ENCODE measurements at places on chromosomes 7 and 10.

GRCh38 chr7:33678569-33679335 lies 226.6 kb upstream of the BMPER start:
- DNase-seq: no peak

DNA sequence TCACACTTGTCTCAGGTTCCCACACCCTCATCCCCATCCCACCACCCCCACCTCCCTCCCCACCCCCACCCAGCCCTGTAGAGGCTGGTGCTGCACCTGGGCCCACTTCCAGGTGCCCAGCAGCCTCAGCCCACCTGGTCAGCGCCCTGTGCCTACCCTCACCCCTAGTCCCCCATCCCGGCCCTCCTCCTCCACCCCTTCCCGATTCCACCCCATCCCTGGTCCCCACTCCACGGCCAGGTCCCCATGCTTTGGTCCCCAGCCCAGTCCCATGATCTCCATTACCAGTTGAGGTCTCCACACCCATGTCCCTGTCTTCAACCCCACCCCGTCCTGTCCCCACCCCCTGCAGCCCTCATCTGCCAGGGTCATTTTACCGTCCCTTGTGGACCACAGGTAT lies 24.6 kb upstream of the CNPY1 start:
- no peak for DNase-seq

GRCh38 chr10:79425074-79425532 lies 20.3 kb downstream of the ZCCHC24 start:
- no peak for DNase-seq

DNA sequence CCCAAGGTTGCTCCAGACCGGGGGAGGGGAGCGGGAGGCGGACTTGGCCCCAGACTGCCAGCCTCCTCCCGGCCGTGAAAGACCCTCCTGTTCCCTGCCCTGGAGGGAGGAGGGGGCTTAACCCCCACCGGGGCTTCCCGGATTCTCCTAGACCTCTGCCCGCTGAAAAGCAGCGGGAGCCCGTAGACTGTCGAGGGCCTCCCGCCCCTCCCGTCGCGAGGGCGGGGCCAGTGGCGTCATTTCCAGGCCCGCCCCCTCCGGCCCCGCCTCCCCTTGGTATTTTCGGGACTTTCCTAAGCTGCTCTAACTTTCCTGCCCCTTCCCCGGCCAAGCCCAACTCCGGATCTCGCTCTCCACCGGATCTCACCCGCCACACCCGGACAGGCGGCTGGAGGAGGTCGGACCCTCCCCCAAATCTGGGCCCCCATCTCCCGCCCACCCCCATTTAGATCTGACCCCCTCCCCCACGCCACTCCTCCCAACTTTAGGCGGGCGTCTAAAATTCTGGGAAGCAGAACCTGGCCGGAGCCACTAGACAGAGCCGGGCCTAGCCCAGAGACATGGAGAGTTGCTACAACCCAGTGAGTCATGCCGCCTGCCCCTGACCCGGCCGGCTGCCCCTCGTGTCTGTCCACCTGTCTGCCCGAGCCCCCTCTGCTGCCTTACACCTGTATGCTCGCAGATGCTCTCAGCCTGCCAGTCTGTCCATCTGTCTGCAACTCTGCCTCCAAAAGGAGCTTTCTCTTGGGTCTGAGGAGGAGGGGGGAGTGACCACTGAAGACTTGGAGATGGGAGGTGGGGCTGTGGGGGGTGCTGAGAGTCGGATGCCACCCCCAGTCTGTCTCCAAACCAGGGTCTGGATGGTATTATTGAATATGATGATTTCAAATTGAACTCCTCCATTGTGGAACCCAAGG lies at the start of gene NFKB2:
Gene NFKB2, plus strand, starts transcription at position 306 of the 917 bp plus-strand sequence. Its CDS starts 255 bp downstream, at position 561.
- peak; percentile 95 for DNase-seq

DNA sequence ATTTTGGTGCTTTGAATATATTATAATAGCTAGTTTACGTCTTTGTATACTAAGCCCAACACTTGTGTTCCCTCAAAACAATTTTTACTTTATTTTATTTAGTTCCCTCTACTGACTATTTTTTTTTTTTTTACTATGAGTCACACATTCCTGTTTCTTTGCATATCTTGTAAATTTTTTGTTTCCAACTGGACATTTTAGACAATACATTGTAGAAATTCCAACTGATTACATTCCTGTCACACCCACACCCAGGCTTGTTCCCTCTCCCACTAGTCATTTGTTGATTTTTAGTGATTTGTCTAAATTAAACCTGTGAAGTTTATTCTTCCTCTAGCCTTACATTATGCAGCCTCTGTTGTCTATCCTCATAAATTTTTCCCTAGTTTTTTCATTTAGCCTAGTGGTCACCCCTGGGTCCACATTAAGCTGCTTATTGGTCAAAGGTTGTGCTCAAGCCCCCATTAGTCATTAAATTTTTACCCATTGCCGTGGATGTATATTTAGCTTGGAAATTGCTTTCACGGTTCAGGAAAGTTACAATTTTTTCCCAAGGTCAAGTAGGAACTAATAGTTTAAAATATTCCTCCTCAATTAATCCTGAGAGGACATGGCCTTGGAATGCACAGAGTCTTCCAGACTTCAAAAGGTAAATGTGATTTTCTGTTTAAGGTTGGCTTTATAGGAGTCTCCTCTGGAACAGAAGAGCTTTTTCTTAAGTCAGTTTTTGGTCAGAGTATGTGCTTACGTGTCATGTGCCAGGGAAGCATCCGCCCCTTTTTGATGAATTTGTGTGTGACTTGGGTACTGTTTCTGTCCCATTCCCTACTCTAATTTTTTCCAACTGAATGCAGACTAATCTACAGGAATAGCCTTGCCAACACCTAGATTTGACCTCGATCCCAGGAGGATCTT lies 207.6 kb upstream of the TMEM72 start:
- DNase-seq: no peak

DNA sequence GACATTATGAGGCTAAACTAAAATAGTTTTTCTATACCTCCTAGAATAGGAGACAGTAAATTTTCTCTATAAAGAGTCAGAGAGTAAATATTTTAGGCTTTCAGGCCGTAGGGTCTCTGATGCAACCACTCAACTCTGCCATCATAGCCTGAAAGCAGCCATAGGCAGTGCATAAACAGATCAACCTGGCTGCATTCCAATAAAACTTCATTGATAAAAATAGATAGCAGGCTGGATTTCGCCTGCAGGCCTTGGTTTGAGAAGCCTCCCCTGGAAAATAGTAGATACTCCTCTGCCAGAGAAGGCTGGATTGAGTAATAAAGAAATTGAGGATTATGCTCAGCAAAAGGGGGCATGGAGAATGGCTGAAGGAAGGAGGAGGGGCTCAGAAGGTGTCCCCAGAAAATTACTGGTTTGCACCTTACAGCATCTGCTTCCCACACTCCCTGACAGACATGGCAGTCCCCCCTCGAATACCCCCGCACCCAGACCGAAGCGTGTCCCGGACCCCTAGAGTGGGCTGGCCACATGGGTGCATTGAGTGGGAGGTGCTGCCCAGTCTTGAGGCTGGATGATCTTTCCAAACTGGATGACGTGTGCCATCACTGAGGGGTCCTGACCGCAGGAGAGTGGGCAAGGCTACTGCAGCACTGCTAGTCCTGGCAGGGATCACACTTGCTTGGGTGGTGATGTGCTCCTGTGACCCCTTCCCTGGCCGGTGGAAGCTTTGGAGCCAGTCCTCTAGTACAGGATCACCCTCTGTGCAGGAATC lies 126.6 kb downstream of the PTPN20 start:
- no peak for DNase-seq

DNA sequence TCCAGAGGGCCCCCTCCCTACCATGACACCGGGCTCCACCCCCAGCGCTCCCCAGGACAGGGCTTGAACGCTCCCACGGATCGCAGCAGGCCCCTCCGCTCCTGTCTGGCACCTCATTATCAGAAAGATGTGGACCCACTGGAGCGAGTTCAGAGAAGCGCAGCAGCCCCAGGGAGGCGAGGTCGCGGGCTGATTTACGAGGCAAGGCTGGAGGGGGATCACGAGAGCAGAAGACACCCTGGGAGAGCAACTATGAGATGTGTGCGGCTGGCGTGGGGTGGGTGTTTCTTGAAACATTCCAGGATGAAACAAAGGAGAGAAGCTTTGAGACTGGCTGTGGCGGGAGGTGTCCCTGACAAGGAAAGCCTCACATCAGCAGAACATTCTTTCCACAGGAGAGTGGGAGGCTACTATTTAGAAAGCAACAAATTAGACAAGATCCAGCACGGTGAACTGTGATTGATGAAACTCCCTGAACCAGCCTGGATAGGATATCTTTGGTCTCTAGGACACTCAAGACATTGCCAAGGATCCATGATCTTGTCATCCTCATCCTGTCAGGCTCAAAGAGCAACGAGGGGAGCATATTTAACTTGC lies 66.0 kb downstream of the JCAD start:
- no peak for DNase-seq

Data from HuH-7.5 (cell line).